Fibroblast of skin of abdomen (primary cell): ENCODE measurements at places on chromosomes 3 and 15.

GRCh38 chr15:59688423-59688781, 718 bp downstream of the BNIP2 start:
- DNase-seq, result peak; percentile 54

GRCh38 chr15:70505411-70505919, 257.9 kb downstream of the UACA start:
- peak; percentile 80 for DNase-seq

- DNase-seq, result no peak
These were observed 486.8 kb downstream of the PDCD6IP start for GRCh38 chr3:34284959-34285826.

DNA sequence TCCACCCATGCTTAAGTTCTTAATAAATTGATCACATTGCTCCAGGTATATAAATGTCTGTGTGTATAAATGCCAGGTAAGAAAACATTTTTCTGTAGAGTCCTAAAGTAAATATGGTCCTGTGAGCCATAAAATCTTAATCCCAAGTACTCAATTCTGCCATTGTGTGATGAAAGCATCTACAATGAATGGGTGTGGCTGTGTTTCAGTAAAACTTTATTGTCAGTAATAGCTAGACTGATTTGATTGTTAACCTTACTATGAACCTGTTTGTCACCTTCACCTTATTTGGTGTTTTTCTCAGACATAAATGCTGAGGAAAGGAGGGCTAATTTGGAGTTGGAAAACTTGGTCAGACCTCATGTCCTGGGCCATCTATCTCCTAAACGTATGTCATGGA, 683.5 kb upstream of the GRM7 start:
- no peak for DNase-seq

DNA sequence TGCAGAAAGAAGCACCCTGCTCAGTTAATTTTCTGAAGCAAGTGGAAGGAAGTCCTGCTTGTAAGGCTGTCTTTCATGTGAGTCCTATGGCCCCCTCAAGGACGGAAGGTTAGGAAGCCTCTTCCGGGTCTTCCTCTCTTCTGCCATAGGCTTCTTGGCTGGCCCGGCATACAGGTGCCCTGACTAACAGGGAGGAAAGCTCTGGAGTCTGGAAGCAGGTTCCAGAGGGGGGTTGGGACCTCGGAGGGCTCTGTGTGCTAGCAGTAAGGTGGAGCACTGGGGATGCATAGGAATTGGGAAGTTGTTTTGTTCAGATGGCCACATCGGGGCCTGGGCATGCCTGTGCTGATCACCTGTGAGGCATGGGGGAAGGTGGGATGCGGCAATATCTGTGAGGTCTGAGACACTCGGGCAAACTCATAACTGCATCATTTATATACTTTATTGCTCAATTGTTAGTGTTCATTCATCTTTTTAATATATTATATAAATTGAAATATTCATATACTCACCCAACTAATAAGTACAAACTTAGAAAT, 49.6 kb downstream of the TRAK1 start:
- DNase-seq, result no peak

DNA sequence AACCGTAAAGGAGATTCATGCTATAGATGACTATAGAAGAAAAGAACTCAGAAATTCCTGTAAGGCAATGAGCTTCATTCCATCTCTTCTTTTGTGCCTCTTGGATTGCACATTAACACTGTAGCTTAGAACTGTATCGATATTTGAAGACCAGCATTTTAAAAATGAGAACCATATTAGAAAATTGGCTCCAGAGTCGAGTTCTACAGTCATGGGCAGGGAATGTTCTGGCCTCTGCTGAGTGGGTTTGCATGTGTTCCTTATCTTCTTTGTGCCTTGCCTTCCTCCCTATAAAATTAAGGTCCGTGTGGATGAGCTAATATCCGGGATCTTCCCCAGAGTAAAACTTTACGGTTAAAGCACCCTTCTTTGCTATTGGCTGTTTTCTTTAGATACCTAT, 77.4 kb upstream of the PLCL2 start:
- DNase-seq, result peak; percentile 60

DNA sequence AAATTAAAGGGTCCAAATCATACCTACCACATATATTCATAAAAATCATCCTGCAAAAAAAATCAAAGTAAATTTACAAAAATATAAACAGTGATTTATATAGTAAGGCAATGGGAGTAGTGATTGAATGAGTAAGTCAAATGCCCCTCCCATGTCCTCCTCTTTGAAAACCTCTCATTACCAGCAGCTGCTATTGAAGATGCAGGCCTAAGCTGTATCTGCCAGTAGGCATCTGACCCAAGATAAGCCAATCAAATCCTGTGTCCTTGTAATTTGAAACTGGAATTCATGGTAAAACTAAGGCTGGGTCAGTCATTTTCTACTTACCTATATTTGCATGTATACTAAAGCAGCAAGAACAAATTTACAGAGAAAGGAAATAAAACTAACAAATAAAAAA, 60.4 kb upstream of the POU1F1 start:
- no peak for DNase-seq

DNA sequence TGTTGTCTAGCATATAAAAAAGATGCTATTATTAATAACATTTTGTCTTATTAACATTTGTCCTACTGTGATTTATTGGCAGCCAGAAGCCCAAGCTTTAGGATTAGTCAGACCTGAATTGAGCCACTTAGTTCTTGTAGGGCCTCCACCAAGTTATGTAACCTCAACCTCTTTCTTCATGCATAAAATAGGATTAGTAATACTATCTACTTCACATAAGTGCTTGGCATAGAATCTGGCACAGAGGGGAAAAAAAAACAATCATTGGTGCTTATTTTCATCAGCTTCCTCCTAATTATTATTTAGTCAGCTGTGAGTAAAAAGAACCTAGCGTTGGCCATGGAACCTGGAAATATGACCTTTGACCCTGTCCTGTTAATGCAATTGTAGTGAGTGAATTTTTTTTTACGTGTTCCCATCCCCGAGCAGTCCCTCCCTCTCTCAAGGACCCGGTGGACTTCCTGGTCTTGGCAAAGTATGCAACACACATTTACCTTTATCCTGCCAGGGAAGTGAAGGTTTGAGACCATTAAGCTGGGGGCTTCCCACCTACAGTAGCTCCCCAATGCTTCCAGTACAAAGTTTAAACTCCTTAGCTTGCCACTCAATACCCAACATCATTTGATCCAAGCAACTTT, 136.8 kb downstream of the FHIT start:
- DNase-seq, result no peak

- peak; percentile 46 for DNase-seq
These were observed 334.8 kb downstream of the NAALADL2 start for GRCh38 chr3:175193815-175194518.

GRCh38 chr3:175839366-175840005, 980.4 kb downstream of the NAALADL2 start:
- no peak for DNase-seq

GRCh38 chr15:62901087-62901486, 141.5 kb upstream of the TPM1 start:
- no peak for DNase-seq

- DNase-seq, result no peak
These were observed 68.7 kb upstream of the MB21D2 start for GRCh38 chr3:192986379-192986778.

DNA sequence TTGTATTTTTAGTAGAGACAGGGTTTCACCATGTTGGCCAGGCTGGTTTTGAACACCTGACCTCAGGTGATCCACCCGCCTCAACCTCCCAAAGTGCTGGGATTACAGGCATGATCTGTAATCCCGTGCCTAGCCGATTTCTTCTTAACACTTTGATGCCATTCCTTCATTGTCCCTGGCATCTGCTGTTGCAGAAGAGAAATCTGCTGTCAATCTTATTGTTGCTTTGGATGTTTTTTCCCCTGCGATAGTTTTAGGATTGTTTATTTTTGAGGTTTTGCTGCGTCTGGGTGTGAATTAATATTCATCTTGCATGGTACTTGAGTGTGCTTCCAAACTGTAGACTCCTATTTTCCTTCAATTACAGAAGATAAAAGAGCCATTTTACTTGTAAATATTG, 99.4 kb upstream of the ADAMTSL3 start:
- DNase-seq, result no peak

DNA sequence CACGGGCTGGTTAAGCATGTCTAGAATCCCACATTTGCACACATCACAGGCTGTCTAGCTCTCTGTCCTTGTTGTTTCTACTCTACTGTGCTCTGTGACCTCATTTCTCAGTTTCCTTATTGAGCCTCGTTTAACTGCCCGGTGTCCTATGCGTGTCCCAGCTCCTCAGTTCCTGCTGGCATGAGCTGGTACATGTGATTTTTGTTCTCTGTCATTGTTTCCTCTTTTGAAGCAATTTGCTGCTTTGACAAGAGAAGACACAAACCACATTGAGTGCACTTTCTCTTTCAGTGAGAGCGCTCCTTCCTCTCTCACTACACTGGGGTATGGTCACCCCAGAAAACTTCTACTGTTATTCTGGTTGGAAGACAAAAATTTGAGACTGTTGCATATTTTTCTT, 563.5 kb downstream of the PDCD6IP start:
- no peak for DNase-seq

DNA sequence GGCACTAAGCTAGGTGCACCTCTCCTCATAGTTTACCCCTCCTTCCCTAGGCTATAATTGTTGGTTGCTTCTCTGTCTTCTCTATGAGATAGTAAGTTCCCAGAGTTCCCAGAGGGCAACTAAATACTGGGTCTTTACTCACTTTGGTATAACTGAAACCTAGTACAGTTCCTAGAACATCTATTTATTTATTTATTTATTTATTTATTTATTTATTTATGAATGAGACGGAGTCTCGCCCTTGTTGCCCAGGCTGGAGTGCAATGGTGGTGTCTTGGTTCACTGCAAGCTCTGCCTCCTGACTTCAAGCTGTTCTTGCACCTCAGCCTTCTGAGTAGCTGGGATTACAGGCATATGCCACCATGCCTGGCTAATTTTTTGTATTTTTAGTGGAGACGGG, 71.1 kb upstream of the FLNB start:
- DNase-seq, result no peak

DNA sequence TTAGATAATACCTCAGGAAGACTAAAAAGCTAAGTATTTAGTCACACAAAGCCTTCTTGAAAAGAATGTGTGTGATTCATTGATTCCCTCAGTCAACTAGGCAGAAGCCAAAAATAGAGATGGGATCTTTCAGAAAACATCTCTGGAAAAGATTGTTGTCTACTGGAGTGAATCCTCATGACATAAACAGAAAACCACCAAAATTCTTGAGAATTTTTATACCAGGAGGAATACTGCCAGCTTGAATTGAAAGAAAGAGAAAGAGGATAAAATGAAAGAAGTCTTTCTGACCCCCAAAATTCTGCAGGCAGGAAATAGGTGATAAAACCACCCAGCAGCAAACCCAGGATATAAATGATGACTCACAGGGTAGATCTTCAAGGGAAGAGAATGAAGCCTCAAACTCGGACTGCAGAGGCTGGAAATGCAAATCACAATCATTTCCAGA, 363.1 kb upstream of the PLSCR5 start:
- peak; percentile 97 for DNase-seq

DNA sequence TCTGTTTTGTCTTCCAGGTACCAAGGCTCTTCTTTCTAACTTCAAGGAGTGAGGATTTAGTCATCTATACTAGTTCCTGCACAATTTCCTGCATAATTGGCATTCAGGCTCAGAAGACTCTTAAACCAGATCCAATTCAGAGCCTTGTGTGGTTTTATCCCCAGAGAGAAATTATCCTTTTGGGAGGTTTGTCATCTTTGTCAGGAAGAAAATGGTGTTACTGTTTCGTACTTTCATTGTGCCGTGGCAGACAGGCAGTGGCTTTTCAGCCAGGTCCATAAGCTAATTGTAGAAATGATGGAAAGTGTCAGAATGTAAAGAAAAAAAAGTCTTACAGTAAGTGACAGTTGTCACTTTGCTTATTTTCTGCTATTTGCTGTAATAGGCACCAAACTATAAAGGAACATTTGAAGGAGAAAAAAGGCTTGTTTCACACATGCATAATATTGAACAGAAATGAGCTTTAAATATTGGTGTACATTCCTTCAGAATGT, 82.8 kb downstream of the CADM2 start:
- no peak for DNase-seq

DNA sequence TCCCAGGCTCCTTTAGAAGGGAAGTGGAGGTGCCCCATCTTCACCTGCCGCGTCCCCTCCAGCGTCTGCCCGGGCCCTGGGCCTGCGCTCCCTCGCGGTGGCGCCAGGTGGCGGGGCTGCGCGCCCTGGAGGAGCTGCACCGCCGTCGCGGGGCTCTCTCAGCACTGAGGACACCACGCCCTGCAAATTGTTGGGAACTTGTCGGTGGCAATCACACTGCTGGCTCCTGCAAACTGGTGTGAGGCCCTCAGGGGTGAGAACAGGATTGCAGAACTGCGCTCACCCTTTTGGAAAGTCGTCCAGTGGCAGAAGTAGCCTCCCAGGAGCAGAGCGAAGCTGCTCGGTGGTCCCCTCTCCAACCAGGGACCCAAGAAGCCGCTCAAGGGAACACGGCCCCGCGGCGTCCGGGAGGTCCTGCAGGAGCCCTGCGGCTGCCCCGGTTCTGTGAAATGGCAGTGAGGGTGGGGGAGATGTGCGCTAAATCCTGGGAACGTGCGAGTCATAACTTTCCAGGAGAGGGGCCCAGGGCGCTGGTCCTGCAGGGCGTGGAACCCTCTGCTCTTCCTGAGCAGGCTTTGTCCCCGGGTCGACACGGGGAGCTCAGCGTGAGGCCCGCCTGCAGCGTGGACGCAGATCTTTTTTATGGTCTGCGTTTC, 995 bp upstream of the LRRK1 start:
- peak; percentile 68 for DNase-seq

DNA sequence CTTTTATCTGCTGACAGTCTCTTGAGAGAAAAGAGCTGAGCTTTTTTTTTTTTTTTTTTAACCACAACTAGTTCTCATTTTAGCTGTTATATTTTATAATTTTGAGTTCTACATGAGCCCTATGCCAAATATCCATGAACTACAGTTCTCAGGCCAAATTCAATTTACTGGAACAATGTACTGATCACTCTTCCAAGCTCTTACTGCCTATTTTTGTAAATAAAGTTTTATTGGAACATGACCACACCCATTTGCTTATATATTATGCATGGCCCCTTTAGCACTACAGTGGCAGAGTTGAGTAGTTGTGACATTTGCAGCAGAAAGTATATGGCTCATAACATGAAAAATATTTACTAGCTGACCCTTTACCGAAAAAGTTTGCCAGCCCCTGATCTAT, 129.2 kb upstream of the SKOR1 start:
- no peak for DNase-seq

DNA sequence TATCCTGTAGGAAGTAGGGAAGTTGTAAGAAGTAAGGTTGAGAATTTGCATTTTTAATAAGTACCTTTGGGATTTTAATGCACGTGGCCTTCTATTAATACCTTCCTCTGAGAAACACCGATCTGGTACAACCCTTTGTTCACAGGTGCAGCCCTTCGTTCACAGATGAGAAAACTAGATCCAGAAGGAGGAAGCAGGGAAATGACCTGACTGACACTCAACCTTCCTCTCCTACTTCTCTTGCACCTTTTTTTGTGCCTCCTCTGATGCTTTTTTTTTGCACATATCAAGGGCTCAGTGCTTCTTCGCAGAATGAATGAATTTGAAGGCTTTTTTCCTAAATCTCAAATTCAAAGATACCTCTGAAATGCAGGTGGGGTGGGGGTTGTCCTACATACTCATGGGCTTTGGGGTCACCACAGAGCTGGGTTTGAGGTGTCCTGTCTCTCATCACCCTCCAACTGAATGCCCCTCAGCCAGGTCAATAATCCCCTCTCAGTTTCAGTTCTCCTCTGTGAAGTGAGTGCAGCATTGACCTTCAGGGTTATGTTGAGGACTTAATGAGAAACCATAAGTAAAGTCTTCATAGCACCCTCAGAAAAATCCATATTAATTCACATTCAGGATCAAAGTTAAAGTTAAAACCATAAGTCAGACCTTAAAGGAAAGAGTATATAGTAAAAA, 161.5 kb upstream of the CTNNB1 start:
- no peak for DNase-seq
